ENCODE measurements at places on chromosomes 7 and 10.

GRCh38 chr7:55778631-55779030 is 83.9 kb downstream of the SEPTIN14 start:
- DNase-seq, result no peak

GRCh38 chr10:119225083-119225658 is 17.8 kb downstream of the GRK5 start:
- no peak for DNase-seq

GRCh38 chr10:84375011-84375410 is 46.6 kb downstream of the CCSER2 start:
- peak; percentile 61 for DNase-seq

GRCh38 chr7:43123457-43123856 is 11.0 kb downstream of the HECW1 start:
- no peak for DNase-seq

DNA sequence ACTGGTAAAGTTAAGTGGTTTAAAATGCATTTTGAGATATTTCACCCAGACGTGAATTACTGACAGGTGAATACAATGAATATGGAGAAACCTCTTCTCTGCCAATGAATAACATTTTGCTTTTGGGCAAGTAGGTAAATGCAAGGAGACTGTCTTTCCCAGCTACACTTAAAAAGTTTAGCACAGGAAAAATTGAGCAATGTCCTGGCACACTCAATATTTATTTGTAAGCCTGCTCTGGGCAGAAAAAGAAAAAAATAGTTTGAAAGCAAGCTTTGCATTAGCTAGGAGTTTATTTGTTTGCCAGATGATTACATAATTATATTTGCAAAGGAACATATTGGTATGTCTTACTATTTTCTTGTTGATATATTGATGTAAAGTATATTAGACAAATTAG is 624.2 kb downstream of the ACTR3B start:
- DNase-seq, result no peak

GRCh38 chr10:125133696-125134482 is 26.5 kb downstream of the CTBP2 start:
- DNase-seq, result no peak

- DNase-seq, result no peak
These were observed 86.7 kb upstream of the TMEM168 start for GRCh38 chr7:112876877-112877276.

- no peak for DNase-seq
These were observed 120.7 kb upstream of the ADARB2 start for GRCh38 chr10:1858048-1858447.

GRCh38 chr10:117535298-117536071 is 7.1 kb upstream of the EMX2 start:
- DNase-seq, result no peak

DNA sequence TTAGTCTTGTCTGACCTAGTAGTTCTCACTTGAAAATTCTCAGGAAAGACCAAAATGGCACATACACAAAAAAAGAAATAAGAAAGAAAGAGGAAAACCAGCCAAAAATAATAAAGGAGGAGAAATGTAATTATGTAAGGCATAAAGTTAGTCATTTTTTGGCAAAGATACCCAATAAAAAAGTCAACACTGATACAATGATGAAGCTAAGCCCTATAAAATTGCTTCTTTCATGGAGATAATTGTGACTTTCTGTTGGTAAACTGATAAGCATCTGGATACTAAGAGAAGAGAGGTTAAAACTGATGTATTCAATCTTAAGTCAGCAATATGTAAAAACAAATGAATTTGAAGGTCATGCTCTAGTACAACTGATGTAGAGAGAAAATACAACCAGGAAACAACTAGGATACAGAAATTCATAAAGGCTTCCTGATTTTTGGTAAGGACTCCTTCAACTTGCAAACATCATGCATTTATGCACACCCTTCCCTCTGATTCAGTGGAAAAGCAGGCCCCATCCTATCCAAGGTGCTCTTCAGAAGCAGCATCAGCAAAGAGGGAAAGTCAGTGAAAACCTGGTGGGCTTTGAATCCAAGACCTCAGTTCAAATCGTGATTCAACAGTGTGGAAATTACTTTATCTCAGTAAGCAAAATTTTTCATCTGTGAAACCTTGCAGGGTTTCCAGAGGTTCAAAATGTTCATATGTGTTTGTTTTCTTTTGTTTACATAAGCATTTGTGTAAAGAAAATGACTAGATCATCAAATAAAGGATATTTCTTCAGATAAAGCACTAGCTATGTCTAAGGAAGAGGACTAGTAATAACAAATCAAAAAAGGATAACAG is 32.6 kb downstream of the IMMP2L start:
- DNase-seq, result no peak

- peak; percentile 67 for DNase-seq
These were observed 17.8 kb downstream of the SCD start for GRCh38 chr10:100364735-100365391.

- no peak for DNase-seq
These were observed 20.0 kb downstream of the NEURL1 start for GRCh38 chr10:103513380-103514060.
